ENCODE measurements at places on chromosomes 13 and 19.

GRCh38 chr19:45136507-45137178 is 24.1 kb downstream of the NKPD1 start:
- DNase-seq, result no peak

- DNase-seq, result no peak
Measured at GRCh38 chr19:30557212-30557611, 185.0 kb downstream of the ZNF536 start.

DNA sequence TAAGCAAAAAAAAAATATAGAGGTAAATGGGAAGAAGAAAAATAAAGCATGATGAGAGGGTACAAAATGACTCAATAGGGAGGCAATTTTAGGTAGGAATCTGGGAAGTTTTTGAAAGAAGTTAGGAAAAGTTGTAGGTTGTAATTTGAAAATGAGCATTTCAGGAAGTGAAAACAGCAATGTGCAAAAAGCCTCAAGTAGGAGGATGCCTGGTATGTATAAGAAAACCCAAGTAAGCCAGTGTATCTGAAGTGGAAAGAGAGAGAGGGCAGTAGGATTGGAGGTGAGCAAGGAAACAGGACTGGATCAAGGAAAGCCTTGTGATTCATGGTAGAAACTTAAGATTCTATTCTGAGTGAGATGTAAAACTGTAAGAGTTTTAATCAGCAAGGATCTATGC is 121.6 kb upstream of the SPRY2 start:
- no peak for DNase-seq

GRCh38 chr13:42073683-42074082 is 25.2 kb downstream of the DGKH start:
- no peak for DNase-seq

GRCh38 chr19:6568010-6568526 is 22.9 kb downstream of the CD70 start:
- DNase-seq, result no peak
